ENCODE measurements at places on chromosomes 12 and 14.

GRCh38 chr12:4943067-4943937 lies 33.6 kb downstream of the KCNA1 start:
- no peak for DNase-seq

DNA sequence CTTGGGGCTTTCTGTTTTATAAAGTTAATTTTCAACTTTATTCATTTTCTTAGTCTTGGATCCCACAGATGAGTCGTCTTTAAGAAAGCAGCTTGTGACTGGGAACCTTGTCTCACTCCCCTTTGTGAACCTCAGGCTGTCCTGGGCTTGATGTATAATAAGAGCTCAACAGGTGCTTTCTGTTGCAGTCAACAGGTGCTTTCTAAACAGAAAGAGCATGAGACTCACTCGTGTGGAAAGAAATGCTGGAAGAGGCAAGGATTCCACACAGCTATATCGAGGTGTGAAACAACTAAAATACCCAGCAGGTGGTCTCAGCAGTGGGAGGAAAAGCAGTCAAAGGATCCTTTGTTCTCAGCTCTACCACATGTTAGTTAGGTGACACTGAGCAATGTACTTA lies 398.9 kb downstream of the EGLN3 start:
- no peak for DNase-seq

DNA sequence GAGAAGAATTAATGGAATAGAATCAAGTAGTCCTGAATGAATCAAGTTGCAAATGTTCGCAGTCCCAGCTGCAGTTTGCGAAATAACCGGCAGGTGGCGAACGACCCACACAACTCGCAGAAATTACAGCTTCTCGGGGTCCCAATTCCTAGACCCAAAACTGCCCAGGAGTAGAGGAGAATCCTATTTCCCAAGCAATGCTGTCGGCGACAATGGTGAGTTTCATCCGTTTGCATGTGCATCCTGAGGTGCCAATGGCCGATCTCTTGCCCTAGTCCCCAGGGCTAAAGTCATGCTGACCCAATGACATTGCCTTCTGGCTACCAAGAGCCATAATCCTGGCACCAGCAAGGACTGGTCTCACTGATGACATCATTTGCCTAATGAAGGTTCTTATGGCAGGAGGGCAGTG lies 8.5 kb upstream of the ASCL1 start:
- DNase-seq, result peak; percentile 62

- no peak for DNase-seq
Observed at GRCh38 chr14:61485661-61486060, 164.3 kb downstream of the PRKCH start.

Measured in stimulated activated CD4-positive, alpha-beta T cell treated with anti-CD3 and anti-CD28 coated beads, Interleukin-2, amount 100 ng/mL, for 24 hours (primary cell).